HFFc6 (cell line): ENCODE measurements at places on chromosomes 13 and 19. TPM values are rescaled to one million over a fixed set of nuclear protein-coding genes. Genes with fewer than 3 reads are reported as not detected.

GRCh38 chr13:99911069-99911964 is 60.2 kb downstream of the ZIC5 start:
- no peak overlapping the region for H3K27ac ChIP-seq
- H3K27me3 ChIP-seq, result peaks cover 36% of the 10 kb centered on the region
- no peak overlapping the region for H3K4me3 ChIP-seq

DNA sequence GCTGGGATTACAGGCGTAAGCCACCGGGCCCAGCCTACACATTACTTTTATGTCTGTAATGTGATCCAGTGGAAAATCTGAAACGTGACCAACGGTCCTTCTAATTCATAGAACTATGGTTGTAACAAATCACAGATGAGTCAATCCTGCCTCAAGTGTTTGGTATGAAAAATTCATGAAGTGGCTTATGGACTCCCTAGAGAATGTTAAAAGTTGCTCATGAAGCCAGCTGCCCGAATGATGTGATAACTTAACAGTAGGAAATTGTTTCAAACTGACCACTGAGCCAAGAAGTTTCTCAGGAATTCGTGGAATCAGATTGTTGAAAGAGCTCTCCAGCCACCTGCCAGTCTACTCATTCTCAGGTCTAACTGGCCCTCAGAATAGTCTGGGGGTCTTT is 59.4 kb upstream of the FARP1 start:
- peaks cover 39% of the 10 kb centered on the region for H3K4me1 ChIP-seq
- H3K36me3 ChIP-seq, result peaks cover 8% of the 10 kb centered on the region
- peak overlapping the region; percentile 95 for H3K27ac ChIP-seq
- no peaks in the 10 kb centered on the region for H3K27me3 ChIP-seq

DNA sequence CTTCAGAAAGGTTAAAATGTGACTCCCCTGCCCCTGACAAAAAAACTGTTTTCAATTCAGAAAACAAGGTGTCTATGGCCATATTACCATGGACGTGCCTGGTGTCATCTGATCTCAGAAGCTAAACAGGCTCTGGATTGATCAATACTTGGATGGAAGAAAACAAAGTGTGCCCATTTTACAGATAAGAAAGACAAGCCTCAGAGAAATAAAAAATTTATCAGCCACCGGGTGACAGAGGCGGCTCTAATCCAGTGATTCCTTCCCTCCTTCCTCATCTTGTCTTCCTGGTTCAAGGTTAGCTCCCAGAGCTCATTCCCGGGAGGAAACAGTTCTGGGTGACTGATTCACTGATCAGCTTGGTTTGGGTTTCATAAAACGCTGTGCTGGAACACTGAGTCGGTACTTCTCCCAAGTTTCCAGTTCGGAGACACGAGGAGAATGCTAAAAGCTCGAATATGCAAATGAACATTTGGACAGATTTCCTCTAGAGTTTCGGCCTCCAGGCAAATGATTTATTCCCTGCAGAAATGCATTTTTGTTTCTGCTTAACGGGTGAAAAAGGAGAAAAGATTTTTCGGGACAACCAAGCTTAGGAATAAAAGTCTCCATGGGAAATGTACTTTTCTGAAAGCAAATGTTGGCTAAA is 211.2 kb downstream of the UQCRFS1 start:
- 0 out of 2 replicates have a peak overlapping the region, but pooled peaks have one; percentile 8 for H3K4me3 ChIP-seq
- no peaks in the 10 kb centered on the region; the same call in 1 of the 2 replicates for H3K36me3 ChIP-seq
- H3K27ac ChIP-seq, result no peak overlapping the region

DNA sequence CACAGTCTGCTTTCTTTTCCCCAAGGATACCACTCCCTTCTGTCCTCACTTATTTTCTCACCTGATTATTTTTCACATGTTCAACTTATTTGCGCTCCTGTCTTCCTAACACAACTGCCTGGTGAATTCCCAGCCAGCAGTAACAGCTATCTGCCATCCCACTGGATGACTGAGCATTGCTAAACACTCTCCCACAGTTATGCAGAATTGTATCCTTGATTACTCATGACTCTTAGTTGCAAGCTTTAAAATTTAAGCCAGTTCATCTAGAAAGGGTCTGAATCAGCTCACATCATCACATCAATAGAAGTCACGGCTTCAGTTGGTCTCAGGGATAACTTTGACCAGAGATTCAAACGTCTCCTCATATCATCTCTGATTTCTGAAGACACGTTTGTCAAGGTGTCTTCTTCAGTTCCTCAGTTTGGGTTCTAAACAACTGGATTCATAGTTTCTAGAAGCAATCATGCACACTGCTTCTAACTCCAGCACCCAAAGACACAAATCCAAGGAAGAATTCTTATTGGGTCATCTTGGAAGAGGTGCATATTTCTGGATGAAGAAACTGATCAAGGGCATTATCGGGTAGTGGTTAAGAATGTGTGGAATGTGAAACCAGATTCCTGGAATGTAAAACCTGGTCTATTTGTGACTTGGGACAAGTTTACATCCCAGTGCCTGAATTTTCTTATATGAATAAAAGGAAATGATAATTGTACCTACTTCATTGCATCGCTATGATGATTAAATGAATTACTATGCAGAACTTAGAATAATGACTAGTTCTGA is 13.9 kb upstream of the DACH1 start:
- H3K27me3 ChIP-seq, result no peaks in the 10 kb centered on the region; the same call in 1 of the 2 replicates
- no peaks in the 10 kb centered on the region for H3K4me1 ChIP-seq
- no peaks in the 10 kb centered on the region for H3K36me3 ChIP-seq
- H3K4me3 ChIP-seq, result no peak overlapping the region

DNA sequence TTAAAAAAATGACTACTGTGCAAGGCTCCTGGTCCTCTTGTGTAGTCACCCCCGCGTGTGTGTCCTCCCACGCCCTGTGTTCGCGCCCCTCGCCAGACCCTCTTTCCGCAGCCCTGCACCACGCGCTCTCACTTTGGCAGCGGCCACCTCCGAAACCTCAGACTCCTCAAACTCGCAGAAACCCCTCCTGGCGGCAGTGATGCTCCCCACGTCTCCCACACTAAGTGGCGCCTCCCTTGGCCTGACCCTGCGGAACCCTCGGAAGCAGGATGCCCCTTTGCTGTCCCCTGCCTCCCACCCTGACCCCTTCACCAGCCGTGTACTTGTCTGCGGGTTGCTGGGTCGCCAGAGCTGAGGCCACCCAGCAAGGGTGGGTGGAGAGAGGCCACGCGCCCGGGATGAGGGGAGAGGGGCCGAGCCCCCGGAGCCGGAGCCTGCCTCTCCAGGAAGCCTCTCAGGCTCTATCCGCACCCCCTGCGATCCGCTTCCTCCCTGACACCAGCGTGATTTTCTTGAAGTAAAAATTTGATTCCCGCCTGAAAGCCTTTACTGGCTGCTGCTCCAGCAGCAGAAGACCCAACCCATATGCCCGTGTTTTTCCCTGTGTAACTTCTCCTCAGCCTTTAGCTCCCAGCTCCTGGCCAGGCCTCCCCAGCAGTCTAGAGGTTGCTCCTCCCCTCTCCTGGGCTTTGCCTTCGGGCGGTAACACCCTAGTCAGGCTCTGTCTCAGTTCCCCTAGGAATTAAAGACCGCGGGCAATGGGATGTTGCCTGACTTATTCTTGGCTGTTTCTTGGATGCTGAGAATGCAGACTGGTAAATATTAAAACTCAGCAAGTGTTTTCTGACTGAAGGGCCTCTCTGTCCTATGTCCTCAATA is 55.2 kb downstream of the MIPEP start:
- no peaks in the 10 kb centered on the region for H3K36me3 ChIP-seq
- H3K4me3 ChIP-seq, result no peak overlapping the region
- H3K4me1 ChIP-seq, result peaks cover 7% of the 10 kb centered on the region
- no peaks in the 10 kb centered on the region for H3K27me3 ChIP-seq
- no peak for DNase-seq

DNA sequence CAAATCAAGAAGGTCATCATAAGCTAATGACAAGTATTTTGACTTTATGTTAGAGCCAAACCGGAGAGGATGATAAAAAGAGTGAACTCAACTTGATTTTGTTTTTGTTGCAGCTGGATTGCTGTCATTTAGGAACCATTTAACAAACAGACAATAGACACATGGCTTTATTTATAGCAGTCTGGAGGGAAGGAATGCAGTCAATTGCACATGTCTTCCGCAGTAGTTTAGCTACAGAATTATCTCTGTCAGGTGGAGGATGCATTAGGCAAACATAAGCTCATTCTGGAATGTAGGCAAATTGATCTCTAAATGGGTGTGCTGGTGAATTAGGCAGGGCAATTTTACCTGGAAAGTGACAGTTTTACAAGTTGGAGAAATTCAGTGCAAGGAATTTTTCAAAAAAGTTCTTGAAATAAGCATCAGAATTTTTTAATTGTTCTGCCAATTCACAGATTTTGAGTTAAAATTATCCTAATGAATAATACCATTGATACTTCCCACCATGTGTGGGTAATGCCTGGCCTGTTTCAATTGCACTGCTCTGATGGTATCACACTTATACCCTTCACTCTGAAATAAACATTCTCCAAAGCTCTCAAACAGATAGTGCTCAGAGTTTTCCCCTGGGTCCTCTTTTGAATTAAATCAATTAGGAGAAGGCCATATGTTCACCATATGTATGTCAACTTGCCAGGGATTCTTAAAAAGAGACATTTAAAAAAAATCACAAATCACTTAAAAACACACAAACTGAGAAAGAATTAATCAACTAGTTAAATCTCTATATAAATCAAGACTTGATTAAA is 318.3 kb downstream of the NDFIP2 start:
- no peak for DNase-seq
- H3K4me3 ChIP-seq, result no peak overlapping the region
- peaks cover 27% of the 10 kb centered on the region for H3K4me1 ChIP-seq
- H3K36me3 ChIP-seq, result no peaks in the 10 kb centered on the region
- H3K27ac ChIP-seq, result no peak overlapping the region

- no peak for DNase-seq
- peaks cover 39% of the 10 kb centered on the region for H3K4me1 ChIP-seq
- peak overlapping the region; percentile 93 for H3K4me3 ChIP-seq
- H3K36me3 ChIP-seq, result peaks cover 9% of the 10 kb centered on the region; the same call in 1 of the 2 replicates
- H3K27ac ChIP-seq, result peak overlapping the region; percentile 67
- H3K27me3 ChIP-seq, result peaks cover 3% of the 10 kb centered on the region; the same call in 1 of the 2 replicates
These were observed 567 bp downstream of the EFNB2 start for GRCh38 chr13:106534639-106535551.

DNA sequence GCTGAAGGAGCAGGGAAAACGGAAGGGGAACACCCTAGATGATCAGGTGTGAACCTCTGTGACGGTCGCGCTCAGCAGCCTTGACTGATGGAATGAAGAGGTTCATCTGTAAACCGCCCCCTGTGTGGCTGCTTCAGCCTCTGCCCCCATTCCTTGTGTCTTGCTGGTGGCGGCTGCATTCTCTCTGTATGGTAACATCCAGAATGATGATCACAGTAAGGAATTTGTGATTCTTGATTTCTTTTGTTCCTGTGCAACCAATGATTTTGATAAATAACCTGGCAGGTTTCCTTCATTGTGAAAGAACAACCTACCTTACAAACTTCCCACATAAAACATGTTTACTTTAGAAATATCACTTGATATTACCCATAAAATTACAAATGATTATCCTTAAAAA is 118.7 kb upstream of the MCF2L start:
- no peak overlapping the region for H3K4me3 ChIP-seq
- no peak overlapping the region for H3K27ac ChIP-seq
- no peak for DNase-seq
- no peaks in the 10 kb centered on the region; the same call in 1 of the 2 replicates for H3K27me3 ChIP-seq

GRCh38 chr13:98262292-98262691 is 85.2 kb upstream of the RNF113B start:
- H3K4me1 ChIP-seq, result peaks cover 27% of the 10 kb centered on the region
- peaks cover 8% of the 10 kb centered on the region for H3K27me3 ChIP-seq
- H3K36me3 ChIP-seq, result no peaks in the 10 kb centered on the region
- H3K27ac ChIP-seq, result no peak overlapping the region

DNA sequence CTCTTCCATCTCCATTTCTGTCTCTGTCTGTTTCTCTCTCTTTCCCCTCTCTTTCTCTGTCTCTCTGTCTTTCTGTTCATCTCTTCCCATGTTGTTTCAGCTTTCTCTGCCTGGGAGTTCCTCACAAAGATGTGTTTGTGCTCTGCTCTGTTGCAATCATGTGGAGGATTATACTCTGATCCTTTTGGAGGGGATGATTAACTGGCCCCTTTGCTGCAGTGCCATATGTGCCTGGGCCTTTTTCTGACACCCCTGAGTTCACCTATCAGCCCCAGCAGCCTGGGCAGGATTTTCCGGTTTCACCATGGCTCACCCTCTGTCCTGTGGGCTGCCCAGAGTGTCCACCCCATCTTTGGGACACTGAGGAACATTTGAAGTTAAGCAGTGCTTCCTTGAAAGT is 9.0 kb upstream of the TEX26 start:
- H3K27ac ChIP-seq, result no peak overlapping the region
- peaks cover 19% of the 10 kb centered on the region for H3K4me1 ChIP-seq
- no peak for DNase-seq
- peaks cover 20% of the 10 kb centered on the region for H3K27me3 ChIP-seq
- H3K4me3 ChIP-seq, result no peak overlapping the region

DNA sequence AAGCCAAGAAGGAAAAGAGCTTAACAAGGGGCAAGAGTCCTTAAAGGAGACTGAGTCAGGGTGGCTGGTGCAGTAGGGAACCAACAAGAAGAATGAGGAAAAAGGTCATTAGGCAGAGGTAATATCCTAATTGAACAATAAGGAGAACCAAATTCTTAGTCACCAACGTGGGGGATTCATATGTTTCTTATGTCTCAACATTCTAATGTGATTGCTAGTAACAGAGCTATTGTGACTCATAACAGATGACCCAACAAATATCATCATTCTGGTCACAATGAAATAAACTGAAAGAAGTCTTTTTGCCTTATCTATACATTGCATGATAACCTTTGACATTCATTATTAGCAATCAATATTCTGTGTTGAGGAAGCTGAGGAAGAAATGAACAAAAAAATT is 101.6 kb downstream of the RAP2A start:
- no peak overlapping the region for H3K4me3 ChIP-seq
- H3K27me3 ChIP-seq, result peaks cover 2% of the 10 kb centered on the region; the same call in 1 of the 2 replicates
- no peak overlapping the region for H3K27ac ChIP-seq
- no peaks in the 10 kb centered on the region for H3K36me3 ChIP-seq

DNA sequence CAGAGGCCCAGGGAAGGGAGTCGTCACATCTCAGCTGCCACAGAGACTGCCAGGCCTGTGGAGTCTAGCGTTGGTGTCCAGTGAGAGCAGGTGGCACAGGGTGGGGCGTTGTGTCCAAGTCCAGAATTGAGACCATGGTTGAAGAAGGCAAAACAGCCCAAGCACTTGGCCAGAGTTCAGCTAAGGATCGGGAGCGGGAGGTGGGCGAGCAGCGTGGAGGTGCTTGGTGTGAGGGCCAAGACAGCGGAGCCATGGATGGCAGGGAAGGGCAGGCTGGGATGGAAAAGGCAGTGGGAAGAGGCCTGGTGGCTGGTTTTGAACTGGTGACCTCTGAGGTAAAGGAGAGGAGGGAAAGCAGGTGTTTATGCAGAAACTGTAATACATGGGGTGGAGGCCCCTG is 8.0 kb downstream of the IGFLR1 start:
- H3K36me3 ChIP-seq, result peaks cover 21% of the 10 kb centered on the region
- H3K27me3 ChIP-seq, result peaks cover 10% of the 10 kb centered on the region

GRCh38 chr19:31054430-31054829 is 294.8 kb downstream of the TSHZ3 start:
- H3K4me1 ChIP-seq, result no peaks in the 10 kb centered on the region
- H3K27me3 ChIP-seq, result peaks cover 3% of the 10 kb centered on the region
- H3K36me3 ChIP-seq, result no peaks in the 10 kb centered on the region
- no peak overlapping the region for H3K4me3 ChIP-seq
- H3K27ac ChIP-seq, result no peak overlapping the region
- peak; percentile 67 for DNase-seq

The SLC25A41 gene
- not detected in 3 replicates for total RNA-seq

The GPR42 gene
- not detected in 3 replicates for total RNA-seq

The CEACAM8 gene
- not detected in 3 replicates for total RNA-seq

The ZNF599 gene
- 4.1 to 7.0 TPM (median 5.1 TPM) in 3 replicates for total RNA-seq

The FXYD5 gene
- 344 to 422 TPM (median 417 TPM) in 3 replicates for total RNA-seq
